ENCODE measurements at places on chromosomes 12 and 14.

DNA sequence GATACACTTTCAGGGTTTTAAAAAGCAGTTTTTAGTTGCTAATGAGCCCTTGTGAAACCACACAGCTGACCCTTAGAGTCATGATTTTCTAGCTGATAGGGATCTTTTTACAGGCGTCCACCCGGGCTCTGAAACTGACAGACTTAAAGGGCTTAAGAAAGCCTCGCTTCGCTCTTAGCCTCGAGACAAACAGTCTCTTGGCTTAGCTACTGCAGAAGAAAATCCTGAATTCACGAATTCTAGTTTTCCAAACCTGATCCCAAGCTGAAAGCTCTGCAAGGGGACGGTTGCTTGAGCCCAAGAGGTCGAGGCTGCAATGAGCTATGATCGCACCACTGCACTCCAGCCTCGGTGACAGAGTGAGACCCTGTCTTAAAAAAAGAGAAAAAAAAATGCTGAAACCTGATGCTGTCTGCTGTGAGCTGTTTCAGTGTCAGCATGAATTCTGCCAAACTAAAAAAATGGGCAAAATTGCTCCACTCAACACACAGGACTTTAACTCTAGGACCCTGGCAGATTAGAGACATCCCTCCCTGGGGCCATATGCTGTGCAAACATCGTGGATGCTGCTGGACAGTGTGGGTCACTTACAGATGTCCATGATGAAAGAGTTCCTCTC, 3.1 kb upstream of the HPD start:
- no peak for DNase-seq

- peak; percentile 30 for DNase-seq
These were observed 42.0 kb downstream of the GPHB5 start for GRCh38 chr14:63276492-63277342.

DNA sequence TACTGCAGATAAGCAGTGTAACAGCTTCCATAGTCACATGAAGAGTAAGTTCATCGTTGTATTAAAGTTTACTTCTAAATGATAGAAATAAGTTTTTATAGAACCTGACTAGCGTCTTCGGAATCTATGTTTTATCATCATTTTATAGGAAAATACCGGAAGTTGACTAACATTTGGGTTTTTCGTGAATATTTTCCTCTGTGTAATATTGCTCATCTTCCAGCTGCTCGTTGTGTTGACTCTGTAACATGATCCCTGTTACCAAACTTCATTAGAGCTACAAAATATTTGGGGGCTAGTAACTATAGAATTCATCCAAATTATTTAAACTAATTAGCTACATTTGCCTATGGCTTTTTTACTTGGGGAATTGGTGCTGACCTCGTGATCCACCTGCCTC, 37.2 kb downstream of the DDX51 start:
- DNase-seq, result no peak

GRCh38 chr14:63852271-63852816, 460 bp upstream of the SYNE2 start:
- no peak for DNase-seq

GRCh38 chr14:52079239-52079959, 10.5 kb upstream of the NID2 start:
- DNase-seq, result no peak

GRCh38 chr14:20632831-20633691, 8.4 kb downstream of the OR6S1 start:
- no peak for DNase-seq

- no peak for DNase-seq
These were observed 14.6 kb downstream of the BEST3 start for GRCh38 chr12:69684466-69684865.

DNA sequence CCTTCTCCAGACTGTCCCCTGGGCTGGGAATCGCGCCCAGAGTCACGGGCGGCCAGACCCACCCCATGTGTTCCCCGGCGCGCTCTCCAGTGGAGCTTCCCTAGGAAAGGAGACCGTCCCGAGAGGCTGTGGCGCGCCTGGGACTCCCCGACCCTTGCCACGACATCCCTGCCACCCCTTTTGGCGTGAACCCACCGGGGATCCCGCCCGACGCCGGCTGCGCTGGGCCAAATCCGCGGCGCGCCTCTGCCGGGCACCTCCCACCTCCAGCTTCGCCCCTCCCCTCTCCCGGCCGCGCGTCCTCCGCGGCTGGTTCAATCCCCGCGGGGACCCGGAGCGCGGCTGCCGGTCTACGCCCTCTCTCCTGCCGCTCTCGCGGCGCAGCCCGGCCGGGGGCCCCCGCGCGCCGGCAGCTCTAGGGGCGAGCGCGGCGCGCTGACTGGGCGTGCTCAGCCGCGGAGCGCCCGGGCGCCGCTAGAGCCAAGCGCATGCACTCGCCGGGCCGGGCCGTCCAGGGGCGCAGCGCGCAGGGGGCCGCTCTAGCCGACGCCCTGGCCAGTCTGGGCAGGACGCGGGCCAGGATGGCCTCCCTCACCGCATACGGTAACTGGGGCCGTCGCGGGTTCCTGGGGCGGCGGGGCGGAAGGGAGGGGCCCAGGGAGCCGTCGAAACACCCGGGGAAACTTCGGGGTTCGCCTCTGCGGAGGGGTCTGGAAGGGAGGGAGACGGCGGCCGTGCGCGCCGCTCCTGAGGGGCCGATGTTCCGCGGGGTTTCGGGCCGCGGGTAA, 77.4 kb upstream of the ANO4 start:
- no peak for DNase-seq

- no peak for DNase-seq
These were observed 96.1 kb downstream of the PLXNC1 start for GRCh38 chr12:94244165-94245133.

GRCh38 chr12:49566361-49566760, 1.6 kb downstream of the MCRS1 start:
- DNase-seq, result no peak

All from left kidney (tissue), 8 donors.